ENCODE measurements at places on chromosomes 2 and 18. TPM values are rescaled to one million over a fixed set of nuclear protein-coding genes. Genes with fewer than 3 reads are reported as not detected.
A peak's percentile ranks its signal among the peaks of the same experiment; 100 is the strongest.

DNA sequence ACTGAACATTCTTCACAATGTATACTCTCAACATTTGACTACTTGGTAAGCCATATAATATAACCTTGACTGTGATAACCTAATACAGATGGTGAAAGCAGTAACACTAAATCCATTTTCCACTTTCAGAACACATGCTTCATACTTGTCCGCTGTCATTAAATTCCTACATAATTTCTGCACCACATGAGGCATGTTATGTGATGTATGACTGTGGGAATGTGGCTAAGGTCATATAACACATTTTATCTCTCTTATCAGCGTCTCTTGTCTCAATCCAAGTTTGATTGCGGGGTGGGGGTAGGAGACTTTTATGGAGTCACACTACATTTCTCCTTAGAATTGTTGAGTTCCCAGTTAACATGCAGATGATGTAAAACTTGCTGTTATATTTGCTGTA lies 110.9 kb downstream of the MTCL1 start:
- DNase-seq, result no peak

- peak; percentile 59 for DNase-seq
Observed at GRCh38 chr2:103161456-103162289, 399.8 kb downstream of the TMEM182 start.

GRCh38 chr2:184815824-184816223 lies 217.5 kb downstream of the ZNF804A start:
- no peak for DNase-seq

DNA sequence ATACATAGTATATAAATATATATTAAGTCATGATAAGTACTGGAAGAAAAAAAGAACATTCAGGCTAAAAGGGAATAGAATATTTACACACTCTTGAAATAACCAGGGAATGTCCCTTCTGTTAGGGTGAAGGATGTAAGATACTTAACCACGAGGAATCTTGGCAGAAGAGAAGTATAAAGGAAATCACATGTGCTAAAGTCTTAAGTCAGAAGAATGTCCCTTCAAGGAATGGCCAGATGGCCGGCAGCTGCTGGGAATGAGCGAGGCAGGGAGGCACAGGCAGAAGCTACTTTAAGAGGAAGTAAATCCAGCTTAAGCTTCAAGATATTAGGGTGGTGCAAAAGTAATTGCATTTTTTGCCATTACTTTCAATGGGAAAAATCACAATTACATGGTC lies 5.5 kb downstream of the CCDC102B start:
- DNase-seq, result no peak

DNA sequence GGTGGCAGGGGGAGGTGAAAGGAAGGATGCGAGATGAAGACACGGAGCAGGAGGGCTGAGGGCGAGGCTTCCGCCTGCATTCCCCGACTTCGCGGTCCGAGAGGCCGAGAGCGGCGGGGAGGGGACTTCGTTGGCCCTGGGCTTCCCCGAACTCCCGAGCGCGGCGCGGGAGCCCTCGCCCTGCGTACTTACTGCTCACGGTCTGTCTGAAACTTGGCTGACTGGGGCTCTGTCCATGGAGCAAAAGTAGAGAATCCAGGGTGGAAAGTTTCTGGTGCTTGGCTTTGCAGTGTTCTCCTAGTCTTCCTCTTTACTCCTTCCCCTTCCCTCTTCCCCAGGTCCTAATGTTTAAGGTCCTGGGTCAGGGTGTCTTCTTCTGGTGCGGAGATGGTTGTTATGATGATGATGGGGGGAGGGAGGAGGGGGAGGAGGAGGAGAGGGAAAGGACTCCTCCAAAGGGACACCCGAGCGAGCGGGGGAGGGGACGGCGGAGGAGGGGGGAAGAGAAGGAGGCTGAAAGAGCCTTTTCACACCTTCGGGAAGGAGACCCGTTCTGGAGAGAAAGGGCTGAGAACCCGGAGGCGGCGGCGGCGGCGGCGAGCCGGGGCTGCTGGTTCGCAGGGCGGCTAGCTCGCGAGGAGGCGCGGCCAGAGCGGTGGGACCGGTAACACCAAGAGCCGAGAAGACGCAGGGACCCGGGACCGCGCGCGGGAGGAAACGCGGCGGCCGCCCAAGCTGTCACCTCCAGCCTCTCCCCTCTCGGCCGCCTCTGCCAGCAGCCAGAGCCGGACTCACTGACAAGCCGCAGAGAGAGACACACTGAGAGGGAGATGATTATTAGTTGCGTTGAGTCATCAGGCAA lies at the start of gene SATB2:
Gene SATB2, minus strand, starts transcription at position 793 of the 862 bp plus-strand sequence. CDS start 1,902 bp downstream, outside the sequence.
- peak; percentile 24 for DNase-seq

DNA sequence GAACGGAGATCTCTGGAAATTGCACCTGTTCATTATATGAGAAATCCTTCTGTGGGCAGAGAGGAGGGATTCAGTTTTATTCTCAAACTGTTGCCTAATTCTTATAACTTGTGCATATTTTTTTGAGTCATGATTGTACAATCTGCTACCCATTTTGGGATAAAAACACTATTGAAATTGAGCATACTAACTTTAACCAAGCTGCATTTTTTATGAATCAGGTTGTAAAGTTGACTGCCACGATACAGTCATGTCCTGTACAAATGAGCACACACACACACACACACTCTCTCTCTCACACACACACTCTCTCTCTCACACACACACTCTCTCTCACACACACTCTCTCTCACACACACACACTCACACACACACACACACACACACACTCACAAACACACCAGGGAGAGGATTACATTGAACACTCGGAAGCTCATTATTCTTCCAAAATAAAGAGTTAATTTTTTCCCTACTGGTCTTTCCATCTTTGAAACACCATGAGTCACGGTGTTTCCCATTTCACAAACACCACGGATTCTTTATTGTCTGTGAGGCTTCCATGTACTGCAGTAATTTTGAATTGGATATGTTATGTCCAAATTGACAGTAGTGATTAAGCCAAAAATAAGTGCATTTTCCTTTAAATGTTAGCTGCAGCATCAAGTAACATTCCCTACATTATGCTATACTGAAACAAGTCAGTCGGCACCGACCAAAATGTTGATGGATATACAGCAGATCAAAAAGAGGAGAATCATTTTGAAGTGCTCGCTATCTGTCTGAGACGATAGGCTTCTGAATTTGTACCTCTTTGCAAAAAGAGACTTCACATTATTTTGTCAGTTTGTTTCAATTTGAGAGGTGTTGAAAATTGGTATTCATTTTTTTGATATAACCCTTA lies 216.9 kb downstream of the ARHGAP15 start:
- no peak for DNase-seq

GRCh38 chr2:171824086-171824485 lies 70.0 kb downstream of the SLC25A12 start:
- no peak for DNase-seq

- no peak for DNase-seq
Observed at GRCh38 chr18:10948421-10948820, 200.9 kb downstream of the PIEZO2 start.

GRCh38 chr2:37623406-37623805 lies 48.0 kb downstream of the CDC42EP3 start:
- no peak for DNase-seq

DNA sequence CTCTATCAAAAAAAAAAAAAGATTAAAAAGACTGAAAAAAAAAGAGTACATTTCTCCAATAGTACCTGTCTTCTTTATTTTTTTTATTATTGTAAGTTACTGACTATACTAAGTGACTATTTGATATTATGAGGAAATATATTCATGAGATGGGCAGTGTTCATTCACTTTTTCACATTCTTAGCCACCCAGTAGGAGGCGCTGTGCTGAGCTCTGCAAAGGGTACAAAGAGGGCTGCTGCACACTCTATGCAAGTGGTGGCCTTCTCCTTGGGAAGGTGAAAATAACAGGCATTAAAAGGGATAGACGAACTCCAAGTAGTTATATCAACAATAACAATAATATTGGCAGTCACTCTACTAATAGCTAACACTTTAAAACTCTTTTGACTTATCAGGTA lies 1034.9 kb upstream of the FANCL start:
- no peak for DNase-seq

DNA sequence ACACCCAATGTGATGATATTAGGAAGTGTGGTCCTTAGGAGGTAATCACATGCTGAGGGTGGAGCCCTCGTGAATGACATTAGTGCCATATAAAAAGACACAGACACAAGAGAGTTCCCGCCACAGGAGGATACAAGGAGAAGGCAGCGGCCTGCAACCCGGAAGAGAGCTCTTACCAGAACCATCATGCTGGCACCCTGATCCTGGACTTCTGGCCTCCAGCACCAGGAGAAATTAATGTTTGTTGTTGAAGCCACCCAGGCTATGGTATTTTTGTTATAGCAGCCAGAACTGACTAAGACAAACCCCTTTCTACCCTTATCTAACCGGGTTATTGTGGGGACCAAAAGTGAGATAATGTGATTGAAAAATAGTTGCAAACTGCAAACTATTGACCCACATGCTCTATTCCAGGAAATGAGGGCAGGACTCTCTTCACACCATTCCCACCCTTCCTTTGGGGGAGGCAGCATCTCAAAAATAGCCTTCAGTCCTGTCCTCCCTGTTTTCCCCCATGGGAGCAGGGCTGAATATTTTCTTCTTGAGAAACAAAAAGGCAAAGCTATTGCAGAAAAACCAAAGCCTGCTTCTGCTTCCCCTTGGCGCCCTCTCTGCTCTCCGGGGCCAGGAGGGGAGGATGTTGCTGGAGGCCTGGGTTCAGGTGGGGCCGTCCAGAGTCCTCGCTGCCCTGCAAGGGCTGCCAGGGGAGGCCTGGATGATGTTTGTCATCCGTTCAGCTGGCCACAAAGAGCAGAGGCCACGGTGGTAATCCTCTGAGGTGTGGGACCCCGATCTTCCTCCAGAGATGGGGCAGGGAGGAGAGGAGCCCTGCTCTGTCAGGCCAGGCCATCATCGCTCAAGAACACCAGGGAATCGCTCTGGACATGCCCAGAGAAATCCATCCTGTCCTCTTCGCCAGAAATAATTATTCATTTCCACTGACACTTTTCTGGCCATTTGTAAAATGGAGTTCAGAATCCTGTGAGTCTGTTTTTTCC lies 73.8 kb upstream of the HAAO start:
- no peak for DNase-seq

- DNase-seq, result peak; percentile 85
Observed at GRCh38 chr2:25309402-25309801, 32.3 kb downstream of the DNMT3A start.

- no peak for DNase-seq
Observed at GRCh38 chr18:45686891-45687611, 36.9 kb upstream of the SLC14A1 start.

- DNase-seq, result no peak
Observed at GRCh38 chr2:126187668-126188067, 468.3 kb upstream of the GYPC start.

GRCh38 chr2:75480971-75481836 lies 79.5 kb downstream of the EVA1A start:
- DNase-seq, result peak; percentile 35

- DNase-seq, result no peak
Observed at GRCh38 chr18:45059695-45060094, 379.0 kb downstream of the SETBP1 start.

DNA sequence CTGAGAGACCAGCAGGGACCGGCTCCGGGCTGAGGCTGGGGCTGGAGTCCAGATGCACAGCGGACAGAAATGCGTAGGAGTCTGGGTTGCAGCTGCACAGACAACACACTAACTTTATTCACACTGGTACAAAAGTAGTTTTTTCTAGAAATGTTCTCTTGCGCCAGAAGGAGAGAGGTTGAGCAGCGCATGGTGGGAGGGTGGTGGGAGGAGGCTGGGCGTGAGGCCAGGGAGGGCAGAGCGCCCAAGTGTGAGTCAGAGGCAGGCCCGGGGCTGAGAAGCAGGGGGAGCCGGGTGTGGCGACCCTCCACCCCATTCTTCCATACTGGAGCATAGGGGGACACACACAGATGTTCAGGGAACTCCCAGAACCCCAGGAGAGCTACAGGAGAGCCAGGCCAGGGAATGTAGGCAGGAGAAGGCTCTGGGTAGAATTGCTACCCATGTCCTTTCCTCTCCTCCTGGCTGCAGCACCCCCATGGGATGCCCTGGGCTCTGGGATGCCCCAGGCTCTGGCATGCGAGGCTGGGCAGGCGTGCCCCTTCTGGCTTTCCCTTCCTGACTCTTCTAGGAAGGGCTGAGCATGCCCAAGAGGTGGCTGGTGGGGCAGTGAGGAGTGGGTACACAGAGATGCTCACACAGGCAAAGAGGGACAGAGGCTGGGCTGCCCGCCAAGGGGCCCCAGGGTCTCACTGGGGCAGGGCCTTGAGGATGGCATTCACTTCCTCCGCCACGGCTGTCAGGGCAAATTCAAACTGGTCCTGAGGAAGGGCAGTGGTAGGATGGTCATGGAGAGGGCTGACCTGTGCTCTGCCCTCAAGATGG lies 10.6 kb downstream of the DNAJB2 start:
- peak; percentile 48 for DNase-seq

GRCh38 chr2:179995741-179996515 lies 11.2 kb downstream of the CWC22 start:
- DNase-seq, result no peak

DNA sequence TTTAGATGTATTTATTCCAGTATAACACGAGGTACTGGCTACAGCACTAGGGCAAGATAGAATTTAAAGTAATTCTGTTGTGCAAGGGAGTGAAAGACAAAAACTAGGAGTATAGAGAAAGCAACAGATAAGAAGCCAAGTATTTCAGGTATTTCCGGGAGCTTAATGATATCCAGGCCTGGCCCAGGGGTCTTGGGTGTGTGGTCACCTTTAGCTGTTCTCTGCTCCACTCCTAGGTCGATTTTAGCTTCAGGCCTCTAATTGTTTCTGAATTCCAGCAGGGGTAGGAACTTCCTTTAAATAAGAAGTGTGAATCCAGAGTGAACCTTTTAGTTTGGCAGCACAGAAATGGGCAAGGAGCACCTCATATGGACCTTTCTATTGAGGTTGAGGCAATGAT lies 342.3 kb upstream of the MYT1L start:
- DNase-seq, result no peak

DNA sequence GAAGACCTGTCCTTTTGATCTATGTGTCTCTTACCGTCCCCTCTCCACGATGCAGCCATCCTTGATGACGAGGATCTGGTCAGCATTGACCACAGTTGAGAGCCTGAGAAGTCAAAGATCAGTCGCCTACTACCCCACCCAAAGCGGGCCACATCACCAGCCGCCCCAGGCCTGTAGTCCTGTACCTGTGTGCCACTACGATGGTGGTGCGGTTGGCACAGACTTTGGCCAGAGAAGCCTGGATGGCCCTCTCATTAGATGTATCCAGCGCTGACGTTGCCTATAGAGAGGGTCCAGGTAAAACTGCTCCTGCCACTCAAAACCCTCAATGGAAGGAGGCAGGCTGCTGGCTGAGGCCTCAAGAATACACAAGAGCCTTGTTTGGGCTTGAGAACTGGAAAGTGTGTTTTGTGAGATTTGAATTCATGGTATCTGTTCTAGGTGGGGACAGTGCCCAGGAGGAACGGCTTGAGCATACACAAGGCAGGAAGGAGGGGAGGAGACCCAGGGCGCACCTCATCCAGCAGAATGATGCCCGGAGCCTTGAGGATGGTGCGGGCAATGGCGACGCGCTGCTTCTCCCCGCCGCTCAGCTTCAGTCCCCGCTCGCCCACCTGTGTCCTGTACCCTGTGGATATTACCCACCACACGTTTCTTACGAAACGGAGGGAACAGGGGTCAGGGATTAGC lies 3.8 kb downstream of the ZFAND2B start:
- no peak for DNase-seq

GRCh38 chr2:72092111-72092510 lies 55.6 kb downstream of the CYP26B1 start:
- DNase-seq, result no peak

GRCh38 chr18:25144820-25145219 lies 207.1 kb downstream of the ZNF521 start:
- DNase-seq, result peak; percentile 22

DYNAP gene
- not detected for total RNA-seq

ARHGAP15 gene
- not detected for total RNA-seq

IKZF2 gene
- total RNA-seq, result 0.68 TPM

ERFE gene
- 0.34 TPM for total RNA-seq

SP9 gene
- total RNA-seq, result not detected

LDAH gene
- total RNA-seq, result 33.7 TPM

DSC3 gene
- total RNA-seq, result 0.14 TPM

GRHL1 gene
- total RNA-seq, result 0.37 TPM

ZSWIM2 gene
- total RNA-seq, result not detected
